Uterus (tissue), 4 donors: ENCODE measurements at places on chromosomes 12 and 14. TPM values are rescaled to one million over a fixed set of nuclear protein-coding genes. Genes with fewer than 3 reads are reported as not detected.

DNA sequence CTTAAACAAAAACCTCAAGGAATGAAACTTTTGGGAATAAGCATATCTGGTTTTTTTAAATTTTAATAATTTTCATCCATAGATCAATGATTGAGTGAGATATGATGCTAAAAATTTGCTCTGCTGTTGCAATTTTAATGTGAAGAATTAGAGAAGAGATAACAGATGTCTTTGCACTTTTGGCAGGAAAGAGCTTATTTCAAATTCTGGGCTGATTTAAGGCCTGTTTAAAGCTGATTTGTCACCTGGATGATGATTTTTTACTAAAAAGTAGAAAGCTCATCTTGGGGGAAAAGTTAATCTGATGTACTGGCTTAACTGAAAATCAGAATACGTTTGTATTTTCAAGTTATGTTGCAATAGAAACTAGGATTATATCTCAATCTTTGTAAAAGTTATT, 268.9 kb upstream of the NOVA1 start:
- no peaks in the 10 kb centered on the region for H3K4me1 ChIP-seq
- no peaks in the 10 kb centered on the region for H3K36me3 ChIP-seq
- H3K27me3 ChIP-seq: no peaks in the 10 kb centered on the region
- DNase-seq: no peak

GRCh38 chr14:94028450-94028826, 2.3 kb downstream of the OTUB2 start:
- no peaks in the 10 kb centered on the region for H3K27me3 ChIP-seq
- no peaks in the 10 kb centered on the region for H3K36me3 ChIP-seq
- no peaks in the 10 kb centered on the region for H3K4me1 ChIP-seq
- no peak for DNase-seq
- no peak overlapping the region for H3K27ac ChIP-seq

Gene HOXC9
- 1.5 TPM for total RNA-seq

GRCh38 chr14:31727797-31728196, 166.6 kb downstream of the NUBPL start:
- no peak for DNase-seq
- H3K4me1 ChIP-seq: no peaks in the 10 kb centered on the region
- no peaks in the 10 kb centered on the region for H3K27me3 ChIP-seq

DNA sequence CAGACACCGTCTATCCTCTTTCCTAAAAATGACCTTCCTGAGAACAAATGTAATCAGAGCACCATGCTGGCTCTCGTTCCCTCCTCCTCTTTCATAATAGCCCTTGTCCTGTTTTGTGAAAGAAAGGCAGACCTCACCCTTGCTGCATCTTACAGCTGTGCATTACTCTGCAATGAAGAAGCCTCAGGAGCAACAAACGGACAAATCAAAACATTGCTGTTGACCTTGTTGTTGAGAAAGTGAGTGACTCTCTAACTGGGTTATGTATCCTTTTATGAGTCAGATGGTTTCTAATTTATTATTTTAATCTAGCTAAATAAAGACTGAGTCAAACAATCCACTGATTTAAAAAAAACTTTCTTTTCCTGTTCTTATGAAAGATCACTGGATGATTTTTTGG, 180.9 kb downstream of the RPS29 start:
- no peak overlapping the region for H3K27ac ChIP-seq
- no peaks in the 10 kb centered on the region for H3K27me3 ChIP-seq
- H3K36me3 ChIP-seq: no peaks in the 10 kb centered on the region
- H3K4me1 ChIP-seq: no peaks in the 10 kb centered on the region
- no peak overlapping the region for H3K4me3 ChIP-seq
